Left cardiac atrium (tissue), 4 donors: ENCODE measurements at places on chromosomes 2 and 18. TPM values are rescaled to one million over a fixed set of nuclear protein-coding genes. Genes with fewer than 3 reads are reported as not detected.

DNA sequence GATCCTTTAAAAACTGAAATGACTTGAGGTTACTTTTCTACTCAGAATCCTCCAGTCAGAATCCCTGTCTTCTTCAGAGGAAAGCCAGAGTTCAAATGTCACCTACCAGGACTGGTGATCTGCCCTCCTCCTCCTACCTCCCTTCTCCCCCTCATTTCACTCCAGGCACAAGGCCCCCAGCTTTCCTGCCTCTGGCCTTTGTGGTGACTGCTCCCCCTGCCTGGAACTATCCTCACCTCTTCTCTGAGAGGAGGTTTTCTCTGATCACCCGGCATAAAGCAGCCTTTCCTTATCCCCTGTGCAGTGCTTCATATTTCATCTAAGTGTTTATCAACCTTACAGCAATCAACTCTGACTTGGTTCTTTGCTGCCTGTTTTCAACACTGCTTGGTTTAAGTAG, 6.8 kb downstream of the B3GNT2 start:
- DNase-seq = no peak

GRCh38 chr2:162824304-162824703, 14.3 kb downstream of the KCNH7 start:
- DNase-seq = no peak

DNA sequence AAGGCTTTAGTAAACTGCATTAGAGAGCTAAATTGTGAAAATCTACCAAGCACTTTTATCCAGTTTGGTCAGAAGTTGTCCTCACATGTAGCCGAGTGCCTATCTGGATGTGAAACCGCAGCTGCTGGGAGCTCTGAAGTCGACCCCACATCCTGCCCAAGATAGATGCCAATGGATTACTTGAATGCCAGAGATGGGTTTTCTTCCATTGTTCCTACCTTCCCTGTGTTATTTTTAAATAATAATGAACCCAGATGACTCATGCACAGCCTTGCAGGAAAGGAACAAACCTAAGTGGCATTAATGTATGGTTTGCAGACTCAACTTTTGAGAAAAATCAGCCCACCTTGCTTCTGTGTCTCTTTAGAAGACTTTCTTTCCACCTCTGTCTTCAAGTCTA, 408.5 kb downstream of the FBXO15 start:
- DNase-seq = no peak

PLB1 gene
- 2.8 TPM for total RNA-seq

SLC9A4 gene
- not detected for total RNA-seq

MAPK4 gene
- 64.4 TPM for total RNA-seq

DNA sequence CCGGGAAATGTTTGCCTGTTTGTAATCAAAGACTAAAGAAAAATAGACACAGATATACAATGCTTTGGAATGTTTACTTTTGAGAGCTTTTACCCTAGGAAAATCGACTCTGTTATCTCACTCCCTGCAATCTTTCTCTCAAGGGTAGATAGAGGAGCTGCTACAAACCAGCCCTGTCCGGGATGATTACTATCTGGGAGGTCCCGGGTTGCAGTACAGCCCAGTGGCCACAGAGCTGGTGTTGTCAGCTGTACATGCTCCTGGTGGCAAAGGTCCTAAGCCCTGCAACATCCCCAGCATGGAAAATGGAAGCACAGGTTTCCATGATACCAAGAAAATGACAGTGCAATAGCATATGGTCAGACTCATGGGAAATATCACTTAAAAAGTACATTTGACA, 570.5 kb upstream of the SOX11 start:
- no peak for DNase-seq

- DNase-seq = no peak
Measured at GRCh38 chr2:42051543-42052235, 3.9 kb downstream of the PKDCC start.

- no peak for DNase-seq
Measured at GRCh38 chr2:137838255-137839092, 125.8 kb upstream of the HNMT start.

GAL3ST2 gene
- total RNA-seq = not detected

GRCh38 chr2:16628314-16628713, 37.3 kb downstream of the CYRIA start:
- DNase-seq = no peak

ATP6V1B1 gene
- total RNA-seq = 0.85 TPM

- peak; percentile 60 for DNase-seq
Measured at GRCh38 chr2:36356298-36356989, 866 bp downstream of the CRIM1 start.
